ENCODE measurements at places on chromosomes 7 and 10.

DNA sequence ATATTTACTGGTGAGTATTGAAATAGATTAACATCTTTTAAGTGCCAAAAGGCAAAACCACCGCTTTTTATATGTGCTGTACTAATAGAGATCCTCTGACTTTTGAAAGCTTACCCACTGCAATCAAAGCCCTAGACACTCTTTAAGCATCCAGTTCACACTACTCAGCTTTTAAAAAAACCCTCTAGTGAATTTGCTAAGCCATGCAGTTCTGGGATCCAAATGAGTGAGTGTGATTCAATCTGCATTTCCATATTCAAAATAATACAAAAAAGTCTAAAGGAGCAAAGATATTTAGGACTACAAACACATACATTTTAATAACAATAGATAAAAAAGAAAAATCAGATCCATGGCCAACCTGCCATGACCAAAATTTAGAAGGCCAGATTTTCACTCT lies 288.2 kb downstream of the MAGI2 start:
- DNase-seq, result no peak

DNA sequence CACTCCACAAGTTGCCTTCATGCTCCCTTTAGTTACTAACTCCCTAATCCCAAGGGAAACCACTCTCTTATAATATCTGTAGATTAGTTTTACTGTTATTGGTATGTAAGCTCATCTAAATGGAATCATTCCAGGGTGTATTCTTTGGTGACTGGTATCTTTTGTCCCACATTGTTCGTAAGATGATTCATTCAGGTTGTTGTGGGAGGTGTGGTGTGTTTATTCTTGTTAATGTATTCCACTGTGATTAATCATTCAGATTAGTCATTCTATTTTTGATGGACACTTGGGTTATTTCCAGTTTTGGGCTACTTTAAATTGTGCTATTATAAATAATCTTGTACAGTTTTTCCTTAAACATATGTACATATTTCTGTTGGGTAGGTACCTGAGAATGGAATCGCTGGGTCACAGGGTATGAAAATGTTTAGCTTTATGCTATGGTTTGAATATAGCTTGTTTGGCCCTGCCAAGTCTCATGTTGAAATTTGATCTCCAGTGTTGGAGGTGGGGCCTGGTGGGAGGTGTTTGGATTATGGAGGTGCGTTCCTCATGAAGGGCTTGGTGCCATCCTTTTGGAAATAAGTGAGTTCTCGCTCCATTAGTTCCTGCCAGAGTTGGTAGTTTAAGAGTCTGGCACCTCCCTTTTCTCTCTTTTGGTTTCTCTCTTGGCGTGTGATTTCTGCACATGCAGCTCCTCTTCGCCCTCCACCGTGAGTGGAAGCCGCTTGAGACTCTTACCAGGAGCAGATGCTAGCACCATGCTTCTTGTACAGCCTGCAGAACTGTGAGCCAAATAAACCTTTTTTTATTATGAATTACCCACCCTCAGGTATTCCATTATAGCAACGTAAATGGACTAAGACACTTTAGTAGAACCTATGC lies 13.8 kb downstream of the BTRC start:
- no peak for DNase-seq

DNA sequence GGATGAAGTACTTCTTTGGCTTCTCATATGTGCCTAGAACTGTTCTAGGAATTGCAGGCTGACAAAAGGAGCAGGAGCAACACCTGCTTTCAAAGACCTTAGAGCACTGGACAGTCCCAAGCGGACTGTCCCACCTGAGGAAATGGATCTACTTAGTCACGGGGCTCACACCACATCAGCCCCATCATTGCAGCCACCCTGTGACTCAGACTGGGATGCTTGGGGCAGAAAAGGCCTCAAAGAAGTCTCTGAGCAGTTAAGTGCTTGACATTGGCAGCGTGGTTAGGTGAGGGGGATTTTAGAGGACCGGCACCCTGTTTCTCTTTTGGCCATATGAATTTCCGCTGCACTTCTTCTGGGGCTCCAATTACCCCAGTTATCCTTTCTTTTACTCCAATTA lies 256.6 kb downstream of the USP6NL start:
- DNase-seq, result no peak

DNA sequence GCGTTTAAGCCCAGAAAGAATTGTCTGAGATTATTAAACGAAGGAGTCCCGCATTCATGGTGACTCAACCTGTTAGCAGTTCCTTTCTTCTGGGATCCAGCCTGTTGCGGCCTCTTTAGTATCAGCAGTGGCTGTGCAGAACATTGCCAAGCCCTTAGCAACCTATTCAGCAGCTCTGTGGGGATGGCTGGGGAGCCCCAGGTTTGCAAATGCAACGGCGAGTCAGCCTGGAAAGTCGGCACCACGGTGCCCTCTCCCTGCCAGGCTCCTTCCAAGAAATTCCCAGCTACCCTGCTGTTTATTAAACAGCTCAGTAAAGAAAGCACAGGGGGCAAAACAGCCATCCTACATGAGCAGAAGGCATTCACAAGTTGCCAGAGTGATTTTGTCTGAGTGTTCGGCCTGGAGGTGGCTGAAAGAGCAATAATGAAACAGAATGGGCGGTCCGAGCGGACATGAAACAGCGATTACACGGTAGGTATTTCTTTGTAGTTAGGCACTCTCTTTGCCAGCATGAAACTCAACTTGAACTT lies 198.3 kb downstream of the BAMBI start:
- no peak for DNase-seq

- DNase-seq, result peak; percentile 8
Measured at GRCh38 chr10:50417886-50418830, 166.8 kb upstream of the ASAH2 start.

- DNase-seq, result no peak
Measured at GRCh38 chr10:14040787-14041631, 289.7 kb downstream of the FRMD4A start.

DNA sequence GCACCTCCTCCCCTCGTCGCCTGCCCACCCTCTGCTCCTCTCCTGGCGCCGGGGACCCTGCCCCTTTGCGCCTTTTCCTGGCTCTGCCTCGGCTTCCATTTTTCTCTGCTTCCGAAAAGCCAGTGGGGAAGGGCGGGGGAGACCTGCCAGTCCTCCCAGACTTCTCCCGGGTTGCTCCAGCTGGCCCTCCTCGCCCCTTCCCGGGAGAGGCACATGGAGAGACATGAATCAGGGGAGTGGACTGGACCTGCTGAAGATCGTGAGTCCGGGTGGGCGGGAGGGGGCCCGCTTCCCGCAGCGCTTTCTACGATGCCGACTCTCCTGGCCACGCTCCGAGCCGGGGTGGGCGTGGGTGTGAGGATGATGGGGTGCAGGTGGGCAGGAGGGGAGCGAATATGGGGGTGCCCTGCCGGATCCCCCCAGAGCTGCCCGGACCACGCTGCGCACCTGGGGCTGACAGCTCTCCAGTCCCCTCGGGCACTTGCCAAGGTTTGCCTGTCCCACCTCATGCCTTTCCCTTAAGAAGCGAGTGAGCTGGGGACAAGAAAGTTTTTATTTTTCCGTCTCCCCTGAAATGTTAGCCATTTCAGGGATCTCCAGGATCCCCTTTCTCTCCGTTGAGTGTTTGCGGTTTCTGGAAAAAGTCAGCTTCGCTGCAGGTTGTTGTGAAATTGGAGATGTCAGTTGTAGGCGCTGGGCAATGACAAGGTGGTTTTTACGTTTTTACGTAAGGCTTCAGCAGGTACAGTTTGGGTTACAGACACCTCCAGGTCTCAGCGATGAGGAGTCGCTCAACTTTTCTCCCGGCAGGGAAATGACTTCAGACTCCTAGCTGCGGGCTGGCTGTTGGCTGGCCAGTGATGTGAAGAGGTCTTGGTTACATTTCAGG lies 977 bp downstream of the CACNB2 start:
- DNase-seq, result no peak

DNA sequence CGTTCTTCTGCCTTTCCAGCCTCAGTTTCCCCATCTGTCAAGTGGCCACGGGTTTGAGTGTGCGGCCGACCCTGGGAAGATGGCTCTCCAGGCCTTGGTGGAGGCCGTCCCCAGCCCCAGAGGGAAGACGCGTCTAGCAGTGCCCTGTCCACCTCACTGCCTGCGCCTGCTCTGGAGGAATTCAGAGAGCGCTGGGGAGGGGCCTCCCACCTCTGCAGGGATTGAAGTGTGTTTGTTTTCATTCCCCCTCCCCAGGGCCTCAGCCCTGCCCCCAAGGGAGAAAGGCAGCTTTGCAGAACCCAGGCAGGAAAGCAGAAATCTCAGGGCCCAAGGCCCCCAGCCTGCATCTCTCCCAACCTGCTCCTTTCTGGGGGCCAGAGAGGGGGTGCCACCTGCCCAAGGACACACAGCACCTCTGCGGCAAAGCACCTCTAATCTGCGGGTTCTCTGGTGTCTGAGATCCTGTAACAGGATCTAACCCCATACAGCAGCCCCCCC lies 91.0 kb downstream of the MICALL2 start:
- DNase-seq, result no peak

GRCh38 chr10:116719804-116720203 lies 22.6 kb downstream of the HSPA12A start:
- no peak for DNase-seq

- no peak for DNase-seq
Measured at GRCh38 chr10:26446258-26446657, 8.1 kb downstream of the APBB1IP start.

DNA sequence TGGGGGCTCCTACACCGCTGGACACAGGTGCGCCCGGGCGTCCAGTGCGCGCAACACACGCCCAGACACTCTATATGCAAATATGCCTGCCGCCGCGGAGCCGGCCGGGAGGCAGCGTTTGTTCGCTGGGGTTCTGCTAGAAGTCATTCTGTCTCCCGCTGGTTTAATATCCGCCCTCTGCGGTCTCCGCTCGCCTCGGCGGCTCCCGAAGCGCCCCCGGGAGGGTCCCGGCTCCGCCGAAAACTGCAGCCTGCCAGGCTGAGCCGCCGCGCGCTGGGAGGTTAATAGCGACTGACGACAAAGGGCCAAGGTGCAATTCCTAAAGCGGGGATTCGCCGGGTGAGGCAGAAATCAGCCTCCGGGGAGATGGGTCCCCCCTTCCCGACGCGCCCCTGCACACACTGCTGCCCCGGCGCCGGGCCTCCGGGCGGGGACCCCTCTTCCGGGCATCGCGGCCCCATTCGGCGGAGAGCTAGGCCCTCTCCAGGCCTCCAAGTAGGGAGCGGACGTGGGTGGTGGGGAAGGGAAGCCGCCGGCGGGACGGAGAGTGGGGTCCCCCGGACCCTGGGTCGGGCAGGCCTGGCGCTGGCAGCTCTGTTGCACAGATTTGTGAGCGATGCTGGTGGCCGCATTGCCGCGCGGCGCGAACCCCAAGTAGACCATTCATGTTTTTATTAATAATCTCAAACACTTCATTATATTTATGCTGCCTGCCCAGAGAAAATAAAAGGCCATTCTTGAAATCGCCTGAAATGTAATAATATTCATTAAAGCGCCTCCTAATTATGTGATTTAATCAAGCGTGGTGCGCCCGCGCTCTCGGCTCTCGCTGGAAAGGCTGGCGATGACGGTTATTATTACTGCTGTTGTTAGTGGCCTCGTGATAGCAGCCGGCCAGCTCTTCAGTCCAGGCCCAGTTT lies 9.1 kb downstream of the EN2 start:
- DNase-seq, result no peak

DNA sequence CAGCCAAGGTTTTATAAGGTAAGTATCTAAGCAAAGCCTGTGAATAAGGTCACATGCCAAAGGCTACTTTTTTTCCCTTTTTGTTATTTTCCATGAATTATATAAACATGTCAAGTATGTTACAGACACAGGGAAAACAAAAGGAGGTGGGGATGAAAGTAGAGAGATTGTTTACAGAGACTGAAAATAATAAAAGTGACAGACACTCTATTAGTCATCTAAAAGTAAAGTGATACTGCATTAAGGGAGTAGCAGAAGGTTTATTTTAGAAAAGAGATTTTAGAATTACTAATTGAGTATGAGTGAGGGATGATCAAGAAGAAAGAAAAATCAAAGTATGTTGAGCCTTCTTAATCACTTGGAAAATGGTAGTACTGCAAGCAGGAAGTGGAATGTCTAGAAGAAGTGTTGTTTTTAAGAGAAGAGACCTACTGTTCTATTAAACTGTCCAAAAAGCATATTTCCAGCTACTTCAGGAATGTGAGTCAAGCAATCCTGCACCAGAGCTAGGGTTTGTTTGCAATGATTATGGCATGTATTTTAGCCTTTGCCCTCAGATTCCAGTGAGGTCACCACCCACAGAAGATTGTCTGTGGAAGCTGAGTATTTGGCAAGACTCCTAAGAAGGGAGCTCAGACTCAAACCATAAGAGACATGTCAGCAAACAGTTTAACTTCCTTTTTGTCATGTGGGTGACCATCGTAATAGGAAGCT lies 177.9 kb upstream of the PLXDC2 start:
- DNase-seq, result no peak

- no peak for DNase-seq
Measured at GRCh38 chr10:71339796-71340589, 20.9 kb downstream of the SLC29A3 start.
